Fibroblast of lung (primary cell): ENCODE measurements at places on chromosomes 1 and 21. TPM values are rescaled to one million over a fixed set of nuclear protein-coding genes. Genes with fewer than 3 reads are reported as not detected.

DNA sequence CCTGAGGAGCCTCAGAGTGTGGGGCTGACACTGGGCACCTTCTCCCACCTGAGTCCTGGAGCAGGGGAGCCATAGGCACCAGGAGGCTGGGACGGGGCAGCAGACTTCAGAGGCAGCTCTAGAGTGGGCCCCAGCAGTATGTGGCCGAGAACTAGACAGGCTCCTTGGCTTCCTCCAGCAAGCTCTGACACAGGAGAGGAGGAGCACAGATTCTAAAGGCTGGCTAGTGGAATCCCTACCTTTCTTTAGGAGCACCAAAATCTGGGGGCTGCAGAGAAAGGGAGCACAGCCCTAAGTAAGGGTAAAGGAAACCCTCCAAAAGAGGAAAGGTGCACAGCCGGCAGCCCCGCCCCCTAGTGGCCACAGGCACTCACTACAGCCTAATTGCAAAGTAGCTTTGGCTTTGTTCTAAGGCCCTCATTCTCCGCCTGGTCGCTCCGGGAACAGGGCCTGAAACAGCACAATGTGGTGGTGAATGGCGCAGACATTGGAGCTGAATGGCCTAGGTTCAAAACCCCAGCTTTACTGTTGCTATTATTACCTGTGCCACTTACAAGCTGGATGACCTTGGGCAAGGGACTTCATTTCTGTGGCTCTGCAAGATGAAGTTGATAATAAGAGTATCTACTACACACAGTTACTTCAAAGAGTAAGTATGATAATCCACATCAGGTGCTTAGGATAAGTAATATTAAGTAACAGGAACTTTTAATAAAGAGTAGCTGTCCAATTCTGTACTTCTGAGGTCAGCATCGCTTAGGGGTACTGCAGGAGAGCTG lies 8.8 kb upstream of the GUCA2A start:
- no peak overlapping the region for H3K27ac ChIP-seq
- peaks cover 2% of the 10 kb centered on the region for H3K4me1 ChIP-seq
- H3K27me3 ChIP-seq, result no peaks in the 10 kb centered on the region
- H3K4me3 ChIP-seq, result no peak overlapping the region
- H3K36me3 ChIP-seq, result no peaks in the 10 kb centered on the region

DNA sequence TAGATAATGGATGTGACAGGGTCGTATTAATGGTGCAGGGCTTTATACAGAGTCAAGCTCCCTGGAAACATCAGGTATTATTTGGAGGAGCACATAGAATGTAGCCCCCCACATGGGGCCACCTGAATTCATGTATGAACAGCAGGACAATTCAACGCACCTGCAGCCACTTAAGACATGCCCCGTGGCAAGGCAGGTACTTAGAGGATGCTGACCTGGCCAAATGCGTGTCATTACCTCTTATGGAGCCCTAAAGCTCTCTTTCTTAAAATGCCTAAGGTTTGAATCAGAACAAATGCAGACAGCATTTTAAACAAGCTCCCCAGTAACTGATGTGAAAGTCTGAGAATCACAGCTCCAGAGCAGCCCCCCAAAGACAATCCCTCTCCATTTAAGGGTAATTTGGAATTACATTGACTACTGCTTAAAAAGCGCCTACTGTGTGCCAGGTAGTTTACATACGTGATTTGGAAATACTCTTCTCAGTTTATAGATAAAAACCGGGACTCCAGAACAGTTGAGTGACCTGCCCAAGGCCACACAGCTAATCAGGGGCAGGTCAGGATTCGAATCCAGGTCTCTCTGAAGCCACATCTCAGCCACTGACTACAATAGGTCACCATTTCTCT lies 71.0 kb upstream of the KLHDC7A start:
- H3K36me3 ChIP-seq, result no peaks in the 10 kb centered on the region
- H3K4me1 ChIP-seq, result no peaks in the 10 kb centered on the region
- no peak for DNase-seq
- no peaks in the 10 kb centered on the region for H3K27me3 ChIP-seq
- H3K4me3 ChIP-seq, result no peak overlapping the region

The KRTAP19-3 gene
- not detected in 2 replicates for total RNA-seq

DNA sequence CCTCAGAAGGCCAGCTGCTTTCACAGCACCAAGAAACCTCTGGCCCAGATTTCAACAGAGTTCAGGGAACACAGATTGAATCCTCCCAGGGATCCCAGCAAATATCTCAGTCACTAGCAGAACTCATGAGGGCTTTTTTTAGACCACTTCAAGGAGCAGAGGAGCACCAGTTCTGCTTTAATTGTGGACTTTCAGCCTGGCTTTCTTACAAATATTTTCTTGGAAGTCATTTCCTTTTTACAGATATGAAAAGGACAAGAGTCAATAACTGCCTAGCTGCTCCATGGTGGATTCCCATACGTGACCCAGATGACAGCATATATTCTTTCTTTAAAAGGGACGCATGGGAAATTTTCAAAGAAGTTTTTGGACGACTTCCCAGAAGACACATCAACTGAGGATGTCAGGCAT lies 6.4 kb upstream of the LRRC8B start:
- H3K27me3 ChIP-seq, result no peaks in the 10 kb centered on the region
- DNase-seq, result peak; percentile 67
- no peaks in the 10 kb centered on the region for H3K36me3 ChIP-seq
- H3K27ac ChIP-seq, result no peak overlapping the region

DNA sequence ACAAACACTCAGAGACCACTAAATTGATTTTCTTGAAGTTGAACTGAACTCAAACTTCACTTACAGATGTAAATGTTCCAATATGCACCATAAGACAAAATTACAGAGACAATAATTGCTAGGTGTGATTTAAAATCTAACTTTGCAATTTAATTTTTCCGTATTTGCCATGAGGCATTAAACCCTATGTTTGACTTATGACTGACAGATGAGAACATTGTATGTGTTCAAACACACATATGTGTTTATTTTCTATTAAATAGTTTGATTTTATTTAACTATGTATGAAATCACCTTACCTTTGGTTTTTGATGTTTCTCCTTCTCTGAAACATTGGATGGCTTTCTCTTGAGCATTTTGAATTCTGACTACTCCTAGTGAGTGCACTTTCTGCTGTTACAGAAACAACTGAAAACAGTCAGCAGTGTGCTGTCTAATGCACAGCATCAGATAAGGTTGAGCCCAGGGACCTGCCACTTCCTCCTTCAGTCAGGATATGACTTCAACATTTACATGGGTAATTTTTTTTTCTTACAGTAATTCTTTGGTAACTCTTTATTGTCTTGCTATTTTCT lies at the start of gene SAMSN1:
TSS of gene SAMSN1 (minus strand) at position 410 of the 575 bp plus-strand sequence. CDS start at position 356, 54 bp downstream.
- no peak within 1 kb of the TSS for H3K4me3 ChIP-seq
- H3K27ac ChIP-seq, result no peak within 1 kb of the TSS
- H3K4me1 ChIP-seq, result no peaks in the 10 kb centered on the region

The UHMK1 gene
- 66.0 and 79.1 TPM in 2 replicates for total RNA-seq

DNA sequence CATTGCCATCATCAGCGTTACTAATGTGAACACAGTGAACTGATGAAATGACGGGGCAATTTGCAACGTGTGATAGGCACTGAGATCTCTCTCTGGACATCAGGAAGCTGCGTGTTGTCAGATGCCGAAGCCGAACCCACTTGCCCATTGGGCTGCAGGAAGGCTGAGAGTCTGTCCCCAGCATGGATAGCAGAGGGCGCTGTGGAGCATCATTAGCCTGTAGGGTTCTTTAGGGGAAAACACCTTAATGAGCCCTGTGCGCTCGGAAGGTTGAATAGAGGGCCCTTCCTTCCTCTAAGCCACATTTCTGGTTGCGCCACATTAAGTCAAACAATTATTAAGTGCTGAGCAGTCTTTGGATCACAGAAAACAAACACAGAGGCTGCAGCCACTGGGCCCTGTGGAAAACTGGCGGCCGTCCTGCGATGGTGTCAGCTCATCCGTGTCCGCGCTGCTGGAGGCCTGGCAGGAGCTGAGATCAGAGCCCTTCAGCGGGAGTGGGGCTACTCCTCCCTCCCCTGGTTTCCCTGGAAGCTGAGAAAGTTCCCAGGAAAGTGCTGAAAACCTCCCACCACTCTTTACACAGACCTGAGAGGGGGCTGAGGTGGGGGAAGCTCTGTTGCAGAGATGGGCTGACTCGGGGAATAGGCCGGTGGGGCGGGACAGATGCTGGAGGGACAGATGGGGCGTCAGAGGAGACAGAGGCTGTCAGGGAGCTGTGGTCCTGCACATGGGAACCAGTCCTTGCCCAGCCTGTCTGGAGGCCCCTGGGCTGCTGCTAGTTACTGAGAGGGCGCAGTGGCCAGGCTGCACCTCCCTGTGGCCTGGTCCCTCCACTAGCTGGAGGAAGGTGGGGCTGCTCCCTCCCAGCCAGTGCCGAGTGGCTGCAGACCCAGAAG lies 12.7 kb downstream of the TFF2 start:
- peaks cover 2% of the 10 kb centered on the region for H3K27me3 ChIP-seq
- H3K36me3 ChIP-seq, result no peaks in the 10 kb centered on the region
- H3K4me1 ChIP-seq, result no peaks in the 10 kb centered on the region
- peak; percentile 35 for DNase-seq
- H3K4me3 ChIP-seq, result no peak overlapping the region

GRCh38 chr1:3524556-3525203 lies 70.2 kb downstream of the ARHGEF16 start:
- H3K27ac ChIP-seq, result no peak overlapping the region
- no peaks in the 10 kb centered on the region for H3K4me1 ChIP-seq
- H3K4me3 ChIP-seq, result no peak overlapping the region
- DNase-seq, result no peak
- no peaks in the 10 kb centered on the region for H3K36me3 ChIP-seq

DNA sequence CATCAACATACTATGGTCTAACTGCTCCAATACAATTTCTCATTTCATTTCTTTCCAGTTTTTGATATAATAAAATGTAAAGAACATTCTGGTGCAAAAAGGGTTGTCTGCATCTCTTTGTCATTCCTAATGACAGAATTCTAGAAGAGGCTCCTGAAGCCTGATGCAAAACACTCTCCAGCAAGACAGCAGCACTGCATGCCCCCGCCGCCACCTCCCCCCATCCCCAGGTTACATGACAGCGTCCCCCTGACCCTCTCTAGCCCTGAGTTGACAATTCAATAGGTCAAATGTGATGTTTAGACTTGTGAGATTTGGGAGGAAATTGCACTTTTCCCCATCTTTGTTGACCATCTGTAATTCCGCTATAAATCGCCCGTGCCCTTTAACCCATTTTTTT lies 64.6 kb upstream of the C1orf21 start:
- no peak for DNase-seq
- no peaks in the 10 kb centered on the region for H3K36me3 ChIP-seq
- H3K4me1 ChIP-seq, result no peaks in the 10 kb centered on the region
- no peaks in the 10 kb centered on the region for H3K27me3 ChIP-seq
- no peak overlapping the region for H3K4me3 ChIP-seq

DNA sequence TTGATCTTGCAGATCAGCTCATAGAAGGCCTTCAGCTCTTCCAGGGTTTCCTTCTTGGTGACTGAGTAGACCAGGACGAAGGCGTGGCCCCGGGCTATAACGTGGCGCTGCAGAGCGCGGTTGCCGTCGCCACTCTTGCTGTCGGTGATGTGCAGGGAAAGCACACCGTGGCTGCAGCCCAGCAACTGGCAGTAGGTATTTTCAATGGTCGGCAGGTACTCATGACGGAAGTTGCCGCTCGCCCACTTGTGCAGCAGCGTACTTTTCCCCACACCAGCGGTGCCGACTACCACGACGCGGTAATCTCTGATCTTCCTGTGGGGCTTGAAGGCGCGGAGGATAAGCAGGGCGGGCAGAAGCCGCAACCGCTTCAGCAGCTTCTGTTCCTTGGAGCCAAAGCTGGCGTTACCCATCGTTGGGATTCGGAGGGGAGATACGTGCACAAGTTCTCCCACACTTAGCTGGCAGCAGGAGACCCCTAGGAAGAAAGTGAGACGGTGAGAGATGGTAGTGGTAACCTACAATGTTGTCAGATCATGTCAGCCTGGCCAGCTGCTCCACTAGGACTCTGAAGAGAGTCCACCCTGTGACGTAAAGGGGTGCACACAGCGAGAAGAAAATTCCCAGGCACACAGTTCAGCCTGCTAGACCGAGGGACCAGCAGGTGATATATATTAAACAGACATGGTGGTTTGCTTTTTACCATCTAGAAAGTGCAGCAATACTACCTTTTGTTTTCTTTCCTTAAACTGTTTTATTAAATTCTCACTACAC lies 3.4 kb downstream of the DIRAS3 start:
- H3K36me3 ChIP-seq, result no peaks in the 10 kb centered on the region
- no peak overlapping the region for H3K27ac ChIP-seq
- no peak overlapping the region for H3K4me3 ChIP-seq
- H3K27me3 ChIP-seq, result no peaks in the 10 kb centered on the region
- no peaks in the 10 kb centered on the region for H3K4me1 ChIP-seq

The PPFIA4 gene
- total RNA-seq, result 4.3 and 4.6 TPM in 2 replicates

GRCh38 chr1:23103001-23103889 lies 65.4 kb downstream of the LUZP1 start:
- H3K4me3 ChIP-seq, result no peak overlapping the region
- H3K4me1 ChIP-seq, result peaks cover 41% of the 10 kb centered on the region
- DNase-seq, result no peak
- no peaks in the 10 kb centered on the region for H3K36me3 ChIP-seq
- peak overlapping the region; percentile 83 for H3K27ac ChIP-seq

The UTS2 gene
- not detected in 2 replicates for total RNA-seq

- H3K4me1 ChIP-seq, result no peaks in the 10 kb centered on the region
- peaks cover 2% of the 10 kb centered on the region for H3K36me3 ChIP-seq
- no peak overlapping the region for H3K4me3 ChIP-seq
- no peaks in the 10 kb centered on the region for H3K27me3 ChIP-seq
Observed at GRCh38 chr1:77579547-77579946, 102.9 kb downstream of the ZZZ3 start.

The ADGRB2 gene
- 7.4 and 10.4 TPM in 2 replicates for total RNA-seq

GRCh38 chr1:240947438-240948224 lies 335.7 kb upstream of the GREM2 start:
- no peak overlapping the region for H3K27ac ChIP-seq
- no peaks in the 10 kb centered on the region for H3K36me3 ChIP-seq
- no peak for DNase-seq

DNA sequence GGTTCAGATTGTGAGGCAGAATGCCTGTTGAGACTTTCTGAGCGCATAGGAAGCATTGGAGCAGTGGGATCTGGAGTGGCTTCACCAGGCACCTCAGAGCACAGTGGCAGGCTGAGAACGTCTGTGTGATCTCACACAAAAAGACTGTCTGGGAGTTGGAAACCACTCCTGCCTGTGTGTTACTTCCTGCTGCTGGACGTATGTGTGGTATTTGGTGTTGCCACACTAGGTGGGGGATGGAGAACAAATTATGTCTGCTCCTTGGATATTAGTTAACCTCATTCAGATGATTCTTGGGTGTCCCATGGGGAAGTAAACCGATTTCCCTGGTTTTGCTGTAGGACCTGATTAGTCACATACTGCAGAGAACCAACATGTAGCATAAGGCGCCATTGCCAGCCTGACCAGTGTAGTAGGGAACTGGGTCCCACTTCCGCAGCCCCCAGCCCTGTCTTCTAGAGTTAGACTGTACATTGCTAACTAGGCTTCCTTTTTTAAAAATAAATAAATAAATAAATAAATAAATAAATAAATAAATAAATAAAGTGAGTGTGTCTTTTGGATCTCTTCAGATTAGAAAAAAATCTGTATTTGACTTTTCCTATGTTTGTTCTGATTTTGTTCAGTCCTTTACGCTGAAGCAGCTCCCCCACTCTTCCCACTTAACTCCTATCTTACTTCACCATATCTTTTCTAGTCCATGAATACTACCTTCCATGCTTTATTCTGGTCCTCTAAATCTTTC lies 26.9 kb downstream of the UCK2 start:
- peaks cover 23% of the 10 kb centered on the region for H3K4me1 ChIP-seq
- H3K27me3 ChIP-seq, result no peaks in the 10 kb centered on the region
- no peak overlapping the region for H3K4me3 ChIP-seq
- H3K36me3 ChIP-seq, result no peaks in the 10 kb centered on the region
- DNase-seq, result peak; percentile 78

GRCh38 chr1:155022927-155023236 lies 10.7 kb downstream of the DCST2 start:
- H3K27ac ChIP-seq, result no peak overlapping the region
- no peaks in the 10 kb centered on the region for H3K27me3 ChIP-seq
- no peaks in the 10 kb centered on the region for H3K36me3 ChIP-seq

- peak; percentile 84 for DNase-seq
- H3K27me3 ChIP-seq, result no peaks in the 10 kb centered on the region
- H3K4me3 ChIP-seq, result no peak overlapping the region
- H3K27ac ChIP-seq, result no peak overlapping the region
Observed at GRCh38 chr1:59292562-59292961, 4.3 kb upstream of the FGGY start.
